ENCODE measurements at places on chromosomes 3 and 15.

DNA sequence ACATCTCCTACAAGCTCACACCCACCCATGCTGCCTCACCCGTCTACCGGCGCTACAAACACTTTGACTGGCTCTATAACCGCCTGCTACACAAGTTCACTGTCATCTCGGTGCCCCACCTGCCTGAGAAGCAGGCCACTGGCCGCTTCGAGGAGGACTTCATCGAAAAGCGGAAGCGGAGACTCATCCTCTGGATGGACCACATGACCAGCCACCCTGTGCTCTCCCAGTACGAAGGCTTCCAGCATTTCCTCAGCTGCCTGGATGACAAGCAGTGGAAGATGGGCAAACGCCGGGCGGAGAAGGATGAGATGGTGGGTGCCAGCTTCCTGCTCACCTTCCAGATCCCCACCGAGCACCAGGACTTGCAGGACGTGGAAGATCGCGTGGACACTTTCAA lies 2.1 kb downstream of the SNX33 start:
- no peak for DNase-seq

- peak; percentile 46 for DNase-seq
Measured at GRCh38 chr15:37891766-37892368, 42.6 kb upstream of the TMCO5A start.

GRCh38 chr3:13886593-13887129 lies 6.8 kb upstream of the WNT7A start:
- no peak for DNase-seq

DNA sequence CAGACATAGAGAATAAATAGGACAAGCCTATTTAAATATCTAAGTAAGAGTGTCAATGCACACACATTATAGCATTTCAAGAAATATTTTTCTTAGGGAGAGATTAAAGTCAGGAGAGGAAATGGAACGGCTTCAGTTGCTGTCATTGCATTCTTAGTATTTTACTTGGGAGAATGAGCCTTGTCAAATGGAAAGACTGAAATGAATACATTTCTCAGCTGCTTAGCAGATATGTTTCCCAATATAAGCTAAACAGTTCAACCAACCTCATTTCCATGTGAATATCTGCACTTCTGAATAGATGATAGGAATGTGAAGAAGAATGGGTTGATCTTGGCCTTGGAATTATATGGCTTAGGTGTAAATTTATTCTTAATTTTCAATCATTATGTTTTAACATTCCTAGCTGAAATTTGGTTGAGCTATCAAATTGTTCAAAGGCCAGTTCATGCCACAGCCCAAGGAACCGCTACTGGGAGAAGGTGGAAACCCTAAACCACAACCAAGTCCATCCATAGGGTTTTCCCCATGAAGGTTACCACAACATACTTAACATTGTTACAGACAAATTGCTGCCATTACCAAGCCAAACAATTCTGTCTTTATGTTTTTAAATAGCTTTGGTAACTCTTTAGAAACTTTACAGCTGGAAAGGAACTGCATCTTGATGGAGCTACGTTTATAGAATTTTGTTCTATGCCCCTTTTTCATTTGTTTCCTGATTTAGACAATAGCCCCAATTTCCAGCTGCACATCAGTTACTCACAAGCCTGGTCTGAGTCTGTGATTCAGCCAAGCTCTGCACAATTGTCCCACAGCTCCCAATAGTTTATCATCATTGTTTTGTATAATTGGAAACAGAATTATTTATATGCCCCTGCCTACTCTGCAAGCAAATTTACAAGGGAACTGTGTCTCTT lies 459.6 kb downstream of the MECOM start:
- no peak for DNase-seq

GRCh38 chr3:97612632-97613031 lies 151.9 kb upstream of the ARL6 start:
- peak; percentile 68 for DNase-seq

GRCh38 chr3:54087581-54088410 lies 34.6 kb upstream of the CACNA2D3 start:
- DNase-seq: no peak

GRCh38 chr15:31206386-31207181 lies 105.1 kb upstream of the TRPM1 start:
- DNase-seq: no peak
